Endothelial cell of coronary artery (primary cell): ENCODE measurements at places on chromosomes 12 and 14. TPM values are rescaled to one million over a fixed set of nuclear protein-coding genes. Genes with fewer than 3 reads are reported as not detected.

Gene FRMD6
- 146 and 241 TPM in 2 replicates for total RNA-seq

Gene TAS2R43
- 1.5 and 1.8 TPM in 2 replicates for total RNA-seq

Gene VWF
- total RNA-seq = 1,197 and 1,224 TPM in 2 replicates

Gene LPAR5
- total RNA-seq = not detected in 2 replicates
